ENCODE measurements at places on chromosomes 6 and 20. TPM values are rescaled to one million over a fixed set of nuclear protein-coding genes. Genes with fewer than 3 reads are reported as not detected.

OPRL1 gene
- total RNA-seq: 3.9 TPM

HAO1 gene
- 0.13 TPM for total RNA-seq

ZNF343 gene
- 13.4 TPM for total RNA-seq

ZNF184 gene
- 7.8 TPM for total RNA-seq

DEFB124 gene
- total RNA-seq: not detected

PPIL6 gene
- 2.2 TPM for total RNA-seq

RBPJL gene
- 0.18 TPM for total RNA-seq

KCNQ5 gene
- 9.4 TPM for total RNA-seq

FERMT1 gene
- total RNA-seq: 0.95 TPM

NKAPL gene
- not detected for total RNA-seq

NRSN2 gene
- total RNA-seq: 44.9 TPM

ROMO1 gene
- 319 TPM for total RNA-seq

ARHGAP40 gene
- 0.18 TPM for total RNA-seq

MAK gene
- 0.21 TPM for total RNA-seq

ESR1 gene
- total RNA-seq: 0.03 TPM

CASS4 gene
- 0.15 TPM for total RNA-seq
